ENCODE measurements at places on chromosomes 2 and 18.
A peak's percentile ranks its signal among the peaks of the same experiment; 100 is the strongest.

DNA sequence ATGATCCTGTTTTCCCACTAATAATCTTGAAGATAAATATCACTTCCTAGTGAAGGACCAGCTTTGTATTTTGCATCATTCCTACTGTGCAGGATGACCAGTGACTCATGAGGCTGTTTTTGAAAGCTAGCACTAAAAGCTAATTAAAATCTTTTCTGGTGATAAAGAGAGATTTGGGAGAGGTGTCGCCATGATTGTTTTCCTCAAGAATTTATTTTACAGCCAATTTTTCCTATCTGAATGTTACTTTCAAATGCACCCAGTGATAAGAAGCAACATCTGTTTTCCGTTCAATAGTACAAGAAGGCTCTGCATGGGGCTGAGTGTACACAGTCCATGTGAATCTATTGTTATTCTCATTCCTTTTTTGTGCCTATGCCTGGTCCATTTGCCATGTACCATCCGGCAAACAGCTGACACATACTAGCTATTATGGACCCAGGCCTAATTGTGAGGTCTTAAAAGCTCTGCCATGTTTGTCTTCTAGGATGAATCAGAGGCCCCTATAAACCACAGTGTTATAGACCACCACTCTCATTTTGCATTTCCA lies 28.4 kb downstream of the MEIS1 start:
- no peaks in the 10 kb centered on the region for H3K27me3 ChIP-seq
- peaks cover 87% of the 10 kb centered on the region for H3K4me1 ChIP-seq
- no peak overlapping the region for H3K4me3 ChIP-seq

DNA sequence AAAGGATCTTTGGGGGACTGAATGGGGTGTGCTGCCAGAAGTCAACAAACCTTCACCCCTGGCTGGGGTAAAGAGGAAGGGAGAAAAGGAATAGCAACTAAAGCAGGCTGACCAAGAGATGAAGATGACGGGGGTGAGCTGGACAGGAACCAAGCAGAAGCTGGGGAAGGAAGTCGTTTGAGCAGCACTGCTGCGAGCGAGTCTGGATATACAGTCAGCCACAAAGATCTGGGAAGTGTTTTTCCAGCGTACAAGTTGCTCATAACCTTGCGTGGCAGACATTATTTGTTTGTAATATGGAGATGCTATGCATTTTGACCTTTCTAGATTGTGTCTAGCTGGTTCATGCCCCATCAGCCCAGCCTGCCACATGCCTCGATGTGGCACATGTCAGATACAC lies 71.2 kb downstream of the EIF2AK3 start:
- DNase-seq, result no peak
- H3K4me3 ChIP-seq, result no peak overlapping the region
- no peaks in the 10 kb centered on the region for H3K4me1 ChIP-seq

GRCh38 chr2:97936199-97936598 lies 59.5 kb downstream of the TMEM131 start:
- peaks cover 19% of the 10 kb centered on the region for H3K36me3 ChIP-seq
- H3K27me3 ChIP-seq, result no peaks in the 10 kb centered on the region
- H3K4me3 ChIP-seq, result no peak overlapping the region
- DNase-seq, result no peak
- H3K4me1 ChIP-seq, result peaks cover 39% of the 10 kb centered on the region

DNA sequence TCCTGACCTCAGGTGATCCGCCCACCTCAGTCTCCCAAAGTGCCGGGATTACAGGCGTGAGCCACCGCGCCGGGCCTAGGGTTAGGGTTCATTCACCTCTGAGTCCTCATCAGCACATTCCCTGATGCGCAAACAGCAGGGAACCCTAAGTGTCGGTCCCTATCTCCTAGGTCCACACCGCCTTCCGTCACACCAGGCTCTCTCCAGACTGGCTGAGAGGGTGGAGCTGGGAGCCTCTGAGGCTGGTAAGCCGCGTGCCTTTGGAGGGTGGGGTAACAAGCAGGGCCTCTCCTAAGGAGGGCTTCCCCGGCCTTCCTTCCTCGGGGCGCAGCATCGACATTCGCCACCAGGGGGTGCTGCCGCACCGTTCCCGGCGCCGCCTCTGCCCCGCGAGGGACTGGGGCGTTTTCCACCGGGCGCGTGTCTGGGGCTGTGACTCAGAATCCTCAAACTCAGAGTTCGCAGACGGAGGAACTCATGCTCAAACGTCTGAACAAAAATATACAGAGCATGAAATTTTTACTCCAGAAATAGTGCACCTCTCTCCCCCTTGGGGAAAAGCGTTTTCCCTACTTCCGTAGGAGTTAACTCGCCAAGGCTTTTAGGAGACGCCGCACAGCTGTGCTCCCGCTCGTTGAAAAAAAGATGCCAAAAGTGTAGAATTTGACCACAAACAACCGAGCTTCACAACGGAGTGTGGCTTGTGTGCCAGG lies 63.9 kb upstream of the ASAP2 start:
- peak; percentile 98 for DNase-seq
- H3K4me3 ChIP-seq, result peak overlapping the region; percentile 54

- H3K4me1 ChIP-seq, result no peaks in the 10 kb centered on the region
- no peak overlapping the region for H3K4me3 ChIP-seq
- no peaks in the 10 kb centered on the region for H3K36me3 ChIP-seq
- peaks cover 11% of the 10 kb centered on the region for H3K27me3 ChIP-seq
- DNase-seq, result no peak
Observed at GRCh38 chr2:136468799-136469369, 296.5 kb upstream of the THSD7B start.

DNA sequence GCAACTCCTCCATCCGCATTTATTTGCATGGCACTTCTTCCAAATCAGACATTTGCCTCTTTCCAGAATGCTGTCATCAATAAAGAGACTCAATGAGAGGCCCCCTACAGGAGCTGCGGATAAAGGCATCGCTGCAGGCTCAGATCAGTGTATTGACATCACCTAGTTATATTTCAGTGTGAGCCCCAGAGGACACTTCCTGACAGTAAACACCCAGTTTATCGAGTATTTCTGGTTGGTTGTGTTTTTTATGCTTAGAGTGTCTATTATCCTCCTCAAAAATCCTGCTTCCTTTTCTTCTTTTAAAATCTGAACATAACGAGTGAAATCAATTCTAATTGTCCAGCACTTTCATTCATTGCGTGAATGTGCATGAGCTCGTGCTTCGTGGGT lies 38.8 kb downstream of the NRP2 start:
- peaks cover 39% of the 10 kb centered on the region for H3K4me1 ChIP-seq
- H3K4me3 ChIP-seq, result no peak overlapping the region
- no peaks in the 10 kb centered on the region for H3K27me3 ChIP-seq
- DNase-seq, result no peak
- H3K36me3 ChIP-seq, result peaks cover 3% of the 10 kb centered on the region

DNA sequence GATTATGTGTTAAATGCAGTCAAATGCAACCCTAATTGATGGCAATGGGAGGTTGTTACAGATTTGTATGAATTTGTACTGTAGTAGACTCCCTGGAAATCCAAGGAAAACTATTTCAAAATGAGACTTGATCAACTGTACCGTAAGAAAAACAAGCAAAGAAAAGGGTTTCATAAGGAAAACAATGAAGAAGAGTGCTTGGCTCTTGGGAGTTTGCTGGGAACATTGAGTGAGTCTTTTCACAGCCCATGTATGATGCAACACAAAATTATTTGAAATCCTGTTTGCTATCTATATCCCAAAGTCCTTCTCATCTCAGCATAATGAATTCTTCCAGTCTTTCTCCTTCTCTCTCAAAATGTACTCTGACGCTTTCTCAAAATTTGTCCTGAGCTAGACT lies 67.0 kb upstream of the OSR1 start:
- no peaks in the 10 kb centered on the region for H3K36me3 ChIP-seq
- H3K27me3 ChIP-seq, result peaks cover 2% of the 10 kb centered on the region
- no peak overlapping the region for H3K4me3 ChIP-seq

- no peaks in the 10 kb centered on the region for H3K27me3 ChIP-seq
- no peaks in the 10 kb centered on the region for H3K36me3 ChIP-seq
- H3K4me1 ChIP-seq, result peaks cover 14% of the 10 kb centered on the region
- no peak overlapping the region for H3K4me3 ChIP-seq
- DNase-seq, result no peak
- no peak overlapping the region for H3K27ac ChIP-seq
Observed at GRCh38 chr2:102509749-102510148, 36.7 kb downstream of the SLC9A4 start.

- no peak overlapping the region for H3K4me3 ChIP-seq
- H3K4me1 ChIP-seq, result no peaks in the 10 kb centered on the region
- H3K36me3 ChIP-seq, result no peaks in the 10 kb centered on the region
- H3K27me3 ChIP-seq, result no peaks in the 10 kb centered on the region
- no peak for DNase-seq
Observed at GRCh38 chr2:194661431-194661830, 995.6 kb upstream of the SLC39A10 start.
